ENCODE measurements at places on chromosomes 5 and 9. TPM values are rescaled to one million over a fixed set of nuclear protein-coding genes. Genes with fewer than 3 reads are reported as not detected.

- DNase-seq, result no peak
Measured at GRCh38 chr9:20042128-20042711, 253.4 kb upstream of the SLC24A2 start.

GRCh38 chr5:43400082-43400481 is 12.1 kb downstream of the CCL28 start:
- DNase-seq, result no peak

- DNase-seq, result no peak
Measured at GRCh38 chr5:81549123-81549522, 155.2 kb upstream of the ACOT12 start.

DNA sequence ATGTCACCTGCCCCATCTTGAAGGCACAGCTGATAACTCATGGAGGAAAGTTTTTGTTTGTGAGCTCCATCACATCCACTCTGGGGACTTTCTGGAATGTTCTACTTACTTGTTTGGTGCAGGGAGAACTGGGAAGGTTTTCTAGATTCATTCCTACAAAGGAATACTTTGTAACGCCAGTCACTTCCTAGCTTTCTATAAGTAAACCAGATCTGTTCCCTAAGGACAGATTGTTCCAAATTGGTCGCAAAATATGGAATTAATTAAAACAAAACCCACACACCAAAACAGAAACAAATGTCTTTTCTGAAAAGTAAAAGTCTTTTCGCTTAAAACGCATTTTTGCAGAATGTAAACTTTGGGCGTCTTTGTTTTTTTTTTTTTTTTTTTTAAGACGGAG is 167.6 kb downstream of the PDZD2 start:
- no peak for DNase-seq

DNA sequence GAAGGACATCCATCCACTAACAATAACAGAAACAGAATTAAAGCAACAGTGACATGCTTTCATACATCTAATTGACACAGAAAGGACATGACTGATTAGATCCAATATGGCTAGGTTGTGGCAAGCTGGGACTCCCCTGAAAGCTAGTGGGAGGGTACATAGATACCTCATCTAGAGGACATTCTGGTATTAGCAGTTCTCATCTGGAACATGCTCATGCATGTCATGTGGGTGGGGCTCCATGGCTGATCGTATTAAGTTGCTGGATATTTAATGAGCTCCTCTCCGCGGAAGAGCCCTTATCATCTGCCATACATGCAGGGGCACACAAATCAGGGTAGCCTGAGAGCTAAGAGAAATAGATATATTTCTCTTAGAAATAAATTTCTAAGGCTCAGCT is 358.9 kb downstream of the ICE1 start:
- no peak for DNase-seq

DNA sequence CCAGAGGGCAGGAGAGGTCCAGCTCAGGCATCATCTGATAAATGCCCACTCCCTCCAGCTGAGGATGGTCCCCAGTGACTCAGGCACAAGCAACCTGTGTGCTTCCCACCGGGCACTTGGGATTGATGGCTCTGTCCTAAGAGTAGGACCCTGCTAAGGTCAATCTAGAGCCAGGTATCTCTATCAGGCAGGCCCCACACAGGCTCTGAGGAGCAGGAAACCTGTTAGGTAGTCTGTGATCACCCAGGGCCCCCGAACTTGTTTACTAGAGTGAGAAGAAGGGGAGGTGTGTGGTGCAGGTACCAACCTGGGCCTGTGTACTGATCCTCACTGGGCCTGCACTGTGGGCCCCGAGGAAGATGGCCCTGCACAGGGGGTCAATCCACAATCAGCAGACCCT is 119.6 kb upstream of the FSTL4 start:
- no peak for DNase-seq

CHSY3 gene
- 0.24 TPM for total RNA-seq

ASTN2 gene
- total RNA-seq, result 1.3 TPM

All from SJSA1 (cell line).